Right forelimb (tissue), 1 donor: ENCODE measurements at places on chromosomes 6 and 20.

- no peak for DNase-seq
Measured at GRCh38 chr20:36856195-36856594, 19.7 kb upstream of the TLDC2 start.

GRCh38 chr6:142846883-142847287 lies 98.1 kb downstream of the HIVEP2 start:
- DNase-seq: no peak

GRCh38 chr6:105607636-105608621 lies 205.0 kb upstream of the PREP start:
- no peak for DNase-seq

DNA sequence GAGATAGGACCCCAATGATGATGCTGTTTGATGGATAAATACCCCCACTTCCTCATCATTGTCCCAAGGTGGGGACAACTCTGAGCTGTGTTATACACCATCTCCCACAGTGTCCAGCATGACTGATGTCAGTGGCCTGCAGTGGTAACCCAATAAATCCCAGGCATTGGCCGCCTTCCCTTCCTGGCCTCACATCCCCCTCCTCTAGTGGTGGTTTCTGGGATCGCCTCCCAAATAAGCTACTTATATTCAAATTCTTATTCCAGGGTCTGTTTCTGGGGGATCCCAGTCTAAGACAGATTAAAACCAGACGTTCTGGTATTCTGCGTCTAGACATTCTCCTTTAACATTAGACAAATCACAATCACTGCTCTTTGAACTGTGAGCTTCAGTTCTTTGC lies 90.6 kb downstream of the SCP2D1 start:
- DNase-seq: no peak

DNA sequence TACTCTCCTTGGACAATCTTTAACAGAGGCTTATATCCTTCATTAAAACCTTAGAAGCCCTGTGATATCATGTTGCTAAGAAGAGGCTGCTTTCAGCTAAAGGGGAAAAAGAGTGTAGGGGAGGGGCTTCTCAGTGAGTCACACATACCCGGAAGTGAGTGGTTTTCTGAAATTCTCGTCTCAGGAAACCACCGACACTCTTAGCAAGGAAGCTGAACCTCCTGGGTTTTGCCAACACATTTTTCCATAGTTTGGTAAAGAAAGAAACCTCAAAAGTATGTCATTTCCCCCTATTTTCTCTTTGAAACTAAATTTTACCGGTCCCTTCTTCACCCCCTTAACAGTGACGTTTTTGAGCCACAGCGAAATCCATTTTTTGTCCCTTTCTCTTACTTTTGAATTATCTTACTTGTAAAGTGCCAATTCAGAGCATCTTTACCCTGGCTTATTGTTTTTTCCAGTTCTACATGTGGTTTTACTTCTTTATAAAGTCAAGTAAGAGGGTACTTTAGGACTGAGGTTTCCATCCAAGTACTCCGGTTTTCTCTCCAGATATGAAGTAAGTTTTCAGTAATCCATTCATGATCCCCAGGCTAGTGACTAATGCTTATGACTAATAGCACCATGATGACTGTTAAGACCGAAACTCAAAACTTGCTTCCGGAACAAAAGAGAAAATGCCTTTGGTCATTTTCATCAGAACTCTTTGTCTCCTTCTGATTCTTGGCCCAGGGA lies 219.3 kb downstream of the ARHGAP18 start:
- DNase-seq: no peak

DNA sequence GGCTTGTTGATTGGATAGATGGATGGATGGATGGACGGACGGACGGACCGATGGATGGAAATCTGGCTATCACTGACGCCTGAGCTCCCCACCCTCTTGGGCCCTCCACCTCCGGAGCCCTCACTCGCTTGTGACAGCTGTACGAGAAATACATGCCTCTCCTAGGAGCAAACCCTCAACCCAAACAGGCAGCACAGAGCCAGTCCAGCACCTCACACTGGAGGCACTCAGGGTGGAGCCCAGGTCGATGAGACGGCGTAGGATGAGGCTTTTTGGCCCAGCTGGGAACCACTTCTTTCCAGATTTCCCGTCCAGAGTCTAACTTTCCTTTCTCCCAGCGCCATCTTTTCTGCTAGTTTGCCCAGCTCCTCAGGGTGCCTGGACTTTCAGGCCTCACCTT lies 2.7 kb upstream of the LY6G5C start:
- no peak for DNase-seq

DNA sequence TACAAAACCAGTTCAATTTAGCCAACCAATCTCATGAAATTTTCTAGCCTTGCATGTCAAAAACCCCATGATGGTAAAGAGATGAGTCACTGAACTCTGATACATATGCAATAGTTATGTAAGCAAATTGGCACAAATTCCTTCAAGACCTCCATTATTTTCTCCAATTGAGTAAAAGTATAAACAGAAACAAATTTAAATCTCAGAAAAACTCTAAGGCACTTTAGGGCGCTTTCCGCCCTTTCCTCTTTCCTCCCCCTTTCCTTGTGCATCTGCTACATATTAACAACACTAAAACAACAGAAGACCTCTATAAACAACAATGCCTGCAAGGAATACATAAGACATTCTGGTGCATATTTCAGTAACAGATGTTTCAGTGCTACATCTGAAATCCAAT lies 48.5 kb downstream of the KIF13A start:
- no peak for DNase-seq

DNA sequence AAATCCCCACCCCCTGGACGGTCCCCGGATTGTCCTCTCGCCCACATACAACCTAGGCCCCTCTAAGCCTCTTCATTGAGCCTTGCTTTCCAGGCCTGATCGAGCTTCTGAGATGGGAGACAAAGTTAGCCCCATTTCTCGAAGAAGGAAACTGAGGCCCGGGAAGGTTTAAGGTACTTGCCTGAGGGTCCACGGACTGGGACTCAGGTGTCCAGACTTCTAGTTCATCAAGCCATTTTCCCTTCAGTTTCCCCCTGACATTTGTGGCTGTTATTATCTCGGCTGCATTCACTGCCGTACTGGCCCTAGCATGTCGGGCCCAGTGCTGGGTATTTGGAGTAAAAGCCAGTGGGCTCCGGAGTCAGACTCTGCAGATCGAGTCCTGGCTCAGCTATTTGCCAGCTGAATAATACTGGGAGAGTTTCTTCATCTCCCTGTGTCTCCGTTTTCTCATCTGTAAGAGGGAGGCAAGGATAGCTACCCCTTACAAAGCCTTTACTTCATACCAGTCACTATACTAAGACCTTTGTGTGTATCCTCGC lies 633 bp downstream of the RPRD1B start:
- DNase-seq: no peak

DNA sequence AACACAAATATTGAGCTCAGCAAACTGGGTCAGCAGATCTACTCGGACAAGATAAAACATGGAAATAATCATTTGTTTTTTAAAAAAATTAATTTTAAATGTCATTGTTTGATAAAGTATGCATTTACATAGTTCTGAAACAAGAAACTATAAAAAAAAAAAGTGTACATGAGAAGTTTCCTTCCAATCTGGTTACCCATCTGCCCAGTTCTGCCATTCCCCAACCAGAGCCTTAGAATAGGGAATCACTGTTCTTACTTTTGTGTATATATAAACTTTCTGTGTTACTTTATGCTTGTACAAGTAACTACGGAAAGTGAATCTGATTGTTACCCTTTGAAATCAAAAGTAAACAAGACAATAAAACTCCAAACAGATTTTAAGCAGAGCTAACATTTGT lies 791.4 kb downstream of the HACE1 start:
- DNase-seq: no peak

GRCh38 chr6:54921891-54922290 lies 75.3 kb downstream of the FAM83B start:
- DNase-seq: no peak

DNA sequence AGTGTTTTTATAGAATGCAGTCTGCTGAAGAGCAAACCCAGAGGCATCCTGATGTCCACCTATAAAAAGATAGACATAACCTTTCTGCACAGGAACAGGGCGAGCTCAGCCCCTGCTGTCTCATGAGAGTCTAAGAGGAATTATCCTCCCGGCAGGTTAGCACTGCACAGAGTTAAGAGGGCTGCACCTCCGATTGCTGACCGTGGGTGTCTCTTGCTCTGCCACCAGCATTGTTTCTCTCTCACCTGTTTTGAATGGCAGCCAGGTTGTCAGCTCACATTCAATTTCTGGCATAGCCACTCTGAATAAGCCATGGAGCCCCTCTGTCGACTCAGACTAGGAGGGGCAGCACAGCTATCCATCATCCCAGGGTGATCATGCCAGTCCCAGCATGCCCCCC lies 211.2 kb downstream of the PHACTR1 start:
- no peak for DNase-seq

GRCh38 chr6:8130399-8130798 lies 28.1 kb upstream of the EEF1E1 start:
- no peak for DNase-seq

DNA sequence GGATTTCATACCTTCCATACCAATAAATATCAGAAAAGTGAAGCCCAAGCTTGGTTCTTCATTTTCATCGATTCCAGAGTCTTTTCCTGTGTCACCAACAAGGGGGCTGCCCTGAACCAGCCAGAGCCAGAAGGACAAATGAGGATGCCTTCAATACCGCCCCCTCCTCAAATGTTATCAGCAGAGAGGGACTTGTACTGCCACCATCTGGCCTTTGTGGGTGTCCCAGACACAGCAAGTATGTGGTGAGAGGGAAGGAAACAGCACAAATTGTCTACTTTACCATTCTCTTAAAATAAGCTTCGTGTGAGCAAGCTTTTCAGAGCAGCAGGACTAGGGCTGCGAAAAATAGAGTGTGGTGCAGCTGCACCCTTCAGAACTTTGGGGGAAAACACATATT lies 165.3 kb downstream of the SOBP start:
- DNase-seq: no peak

- DNase-seq: no peak
Measured at GRCh38 chr20:37932919-37933318, 30.0 kb downstream of the VSTM2L start.

DNA sequence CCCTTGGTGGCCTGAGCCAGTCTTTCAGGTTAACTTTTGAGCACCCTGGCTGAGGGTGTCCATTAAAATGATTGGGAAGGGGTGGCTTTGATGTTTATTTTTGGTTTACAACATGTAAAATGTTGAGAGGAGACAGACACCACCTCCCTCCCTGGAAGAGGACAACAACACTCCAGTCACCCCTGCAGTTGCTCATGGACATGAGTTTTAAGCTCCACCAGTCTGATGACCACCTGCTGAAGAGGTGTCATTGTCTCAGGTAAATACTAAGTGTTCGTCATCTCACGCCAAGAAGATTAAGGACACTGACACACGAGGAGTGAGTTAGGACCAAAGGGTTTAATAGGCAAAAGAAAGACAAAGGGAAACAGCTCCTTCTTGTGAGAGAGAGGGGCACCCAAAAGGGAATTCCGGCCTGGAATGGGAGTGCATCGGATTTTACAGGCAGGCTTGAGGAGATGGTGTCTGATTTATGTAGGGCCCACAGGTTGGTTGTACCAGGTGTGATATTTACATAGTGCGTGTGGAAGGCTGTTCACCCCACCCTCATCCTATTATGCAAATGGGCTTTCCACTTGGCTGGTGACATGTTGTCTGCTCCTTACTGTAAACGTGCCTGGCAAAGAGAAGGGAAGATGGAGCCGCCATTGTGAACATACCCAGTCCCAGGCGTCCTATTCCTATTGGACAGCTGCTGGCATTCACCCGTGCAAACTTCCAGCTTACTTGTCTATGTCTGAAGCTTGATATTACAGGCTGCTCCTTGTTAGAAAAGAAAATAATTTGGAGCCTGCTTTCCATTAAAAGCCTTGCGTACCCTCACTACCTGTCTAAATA lies 6.6 kb downstream of the HLA-B start:
- DNase-seq: no peak

DNA sequence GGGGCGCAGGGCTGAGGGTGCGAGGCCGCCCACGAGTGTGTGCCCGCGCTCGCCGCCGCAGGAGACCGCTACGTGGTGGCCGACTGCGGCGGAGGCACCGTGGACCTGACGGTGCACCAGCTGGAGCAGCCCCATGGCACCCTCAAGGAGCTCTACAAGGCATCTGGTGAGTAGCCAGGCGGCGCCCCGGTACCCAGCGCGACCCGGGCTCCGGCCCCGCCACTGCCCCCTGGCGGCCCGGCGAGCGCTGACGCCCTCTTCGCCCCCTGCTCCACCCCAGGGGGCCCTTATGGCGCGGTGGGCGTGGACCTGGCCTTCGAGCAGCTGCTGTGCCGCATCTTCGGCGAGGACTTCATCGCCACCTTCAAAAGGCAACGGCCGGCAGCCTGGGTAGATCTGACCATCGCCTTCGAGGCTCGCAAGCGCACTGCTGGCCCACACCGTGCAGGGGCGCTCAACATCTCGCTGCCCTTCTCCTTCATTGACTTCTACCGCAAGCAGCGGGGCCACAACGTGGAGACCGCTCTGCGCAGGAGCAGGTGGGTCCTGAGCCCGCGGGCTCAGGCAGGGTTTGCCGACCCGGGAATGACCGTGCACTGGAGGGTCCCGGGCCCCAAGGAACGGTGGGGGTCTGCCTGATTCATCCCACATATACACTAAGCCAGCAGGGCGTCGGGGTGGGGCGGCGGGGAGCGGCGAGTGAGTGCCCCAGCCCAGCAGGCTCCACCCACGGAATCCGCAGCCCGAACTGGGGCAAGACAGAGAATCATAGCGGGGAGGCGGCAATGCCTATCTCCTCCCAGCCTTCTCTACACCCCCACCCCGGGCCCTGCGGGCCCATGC lies 17.4 kb downstream of the HSPA12B start:
- DNase-seq: no peak

GRCh38 chr20:1587781-1588532 lies 30.5 kb upstream of the SIRPD start:
- no peak for DNase-seq

- DNase-seq: no peak
Measured at GRCh38 chr6:21533678-21534077, 59.9 kb upstream of the SOX4 start.
